ENCODE measurements at places on chromosomes 13 and 19.

- H3K4me3 ChIP-seq: no peak overlapping the region
- no peak for DNase-seq
- H3K36me3 ChIP-seq: no peaks in the 10 kb centered on the region
- H3K4me1 ChIP-seq: peaks cover 2% of the 10 kb centered on the region
- peaks cover 26% of the 10 kb centered on the region for H3K27me3 ChIP-seq
Observed at GRCh38 chr13:66219506-66219905, 1010.6 kb downstream of the PCDH9 start.

- no peaks in the 10 kb centered on the region for H3K36me3 ChIP-seq
- H3K4me1 ChIP-seq: no peaks in the 10 kb centered on the region
- no peak overlapping the region for H3K27ac ChIP-seq
- no peak overlapping the region for H3K4me3 ChIP-seq
- no peak for DNase-seq
- no peaks in the 10 kb centered on the region for H3K27me3 ChIP-seq
Observed at GRCh38 chr19:29587518-29587986, 18.5 kb upstream of the POP4 start.

DNA sequence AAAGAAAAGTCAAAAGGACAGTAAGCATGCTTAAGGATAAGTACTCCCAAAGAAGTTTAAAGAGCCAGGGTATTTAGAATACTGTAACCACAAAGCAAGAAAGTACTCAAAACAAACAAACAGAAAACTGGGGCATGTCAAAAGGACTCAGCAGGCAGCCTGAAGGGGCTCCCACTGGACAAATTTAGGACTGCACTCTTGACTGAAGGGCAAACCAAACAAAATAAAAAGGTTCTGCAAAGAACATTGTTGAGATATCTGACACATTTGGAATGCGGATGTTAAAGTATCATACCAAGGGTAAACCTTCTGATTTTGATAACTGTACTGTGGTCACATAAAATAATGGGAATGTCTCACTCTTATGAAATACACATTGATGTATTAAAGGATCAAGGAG is 157.4 kb downstream of the TNFSF13B start:
- H3K27me3 ChIP-seq: no peaks in the 10 kb centered on the region
- no peak overlapping the region for H3K4me3 ChIP-seq
- H3K36me3 ChIP-seq: no peaks in the 10 kb centered on the region

- 0 out of 2 replicates have a peak, but pooled peaks cover 4% of the 10 kb centered on the region for H3K36me3 ChIP-seq
- no peaks in the 10 kb centered on the region for H3K27me3 ChIP-seq
- DNase-seq: no peak
- peaks cover 2% of the 10 kb centered on the region for H3K4me1 ChIP-seq
- no peak overlapping the region for H3K4me3 ChIP-seq
- H3K27ac ChIP-seq: no peak overlapping the region
Observed at GRCh38 chr13:78398743-78399410, 204.5 kb downstream of the POU4F1 start.

DNA sequence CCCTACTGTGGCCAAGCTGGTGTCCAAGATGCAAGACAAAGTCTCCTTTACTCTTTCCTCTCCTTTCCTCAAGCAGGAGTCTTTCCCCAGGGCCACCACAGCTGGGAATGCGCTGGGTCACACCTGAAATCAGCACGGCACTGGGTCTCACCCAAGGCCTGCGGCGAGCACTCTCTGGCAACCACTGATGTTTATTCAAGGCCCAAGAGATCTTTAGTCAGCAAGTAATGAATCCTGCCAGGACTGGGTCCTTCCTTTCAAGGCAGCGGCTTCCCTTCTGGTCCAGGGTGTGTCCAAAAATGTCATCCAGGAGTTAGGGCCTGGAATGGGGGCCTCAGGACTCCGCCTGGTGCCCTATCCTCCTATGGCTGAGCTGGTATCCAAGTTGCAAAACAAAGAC is 24.1 kb downstream of the BLOC1S3 start:
- H3K27me3 ChIP-seq: no peaks in the 10 kb centered on the region
- H3K4me1 ChIP-seq: no peaks in the 10 kb centered on the region
- H3K27ac ChIP-seq: no peak overlapping the region
- H3K36me3 ChIP-seq: no peaks in the 10 kb centered on the region

- H3K4me3 ChIP-seq: no peak overlapping the region
- no peak for DNase-seq
Observed at GRCh38 chr13:91207261-91207660, 140.2 kb upstream of the MIR17HG start.
